ENCODE measurements at places on chromosomes 4 and X.
A peak's percentile ranks its signal among the peaks of the same experiment; 100 is the strongest.

- no peak for DNase-seq
Measured at GRCh38 chrX:48883729-48884128, 13.8 kb downstream of the TIMM17B start.

- no peak for DNase-seq
Measured at GRCh38 chr4:36337665-36338185, 56.3 kb downstream of the DTHD1 start.

DNA sequence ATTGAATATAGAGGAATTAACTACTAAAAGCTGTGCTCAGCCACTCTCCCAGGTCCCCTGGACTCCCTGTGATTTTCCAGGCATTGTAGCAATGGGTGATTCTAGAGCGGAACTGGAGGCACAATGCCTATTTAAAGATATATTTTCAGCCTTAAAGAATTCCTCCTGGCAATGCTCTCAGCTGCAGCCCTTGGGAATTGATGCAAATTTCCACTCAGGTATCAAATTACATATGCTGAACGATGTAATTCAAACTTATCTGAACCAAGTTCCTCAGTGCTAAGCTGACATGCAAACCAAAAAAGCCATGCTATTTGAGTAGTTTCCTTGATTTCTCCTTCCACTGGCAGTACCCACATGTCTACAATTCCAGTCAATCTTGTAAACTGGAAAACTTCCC, 86.3 kb upstream of the GABRA3 start:
- DNase-seq: no peak

DNA sequence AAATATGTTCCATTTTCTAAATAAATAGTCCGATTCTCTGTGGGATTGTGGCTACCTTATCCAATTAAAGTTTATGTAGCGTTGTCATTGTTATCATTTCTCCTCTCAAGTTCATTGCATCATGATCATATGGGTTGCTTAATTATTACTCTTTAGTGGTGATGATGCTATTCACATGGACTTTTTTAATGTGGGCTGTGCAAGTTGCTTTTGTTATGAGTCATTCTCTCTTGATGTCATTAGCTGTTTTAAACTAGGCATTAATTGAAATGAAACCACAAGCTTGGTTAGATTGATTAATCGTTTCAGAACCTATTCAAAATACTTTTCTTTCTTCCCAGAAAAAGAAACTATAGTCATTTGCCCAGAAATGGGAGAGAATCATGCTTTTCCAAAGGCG, 38.2 kb downstream of the NHS start:
- peak; percentile 90 for DNase-seq

DNA sequence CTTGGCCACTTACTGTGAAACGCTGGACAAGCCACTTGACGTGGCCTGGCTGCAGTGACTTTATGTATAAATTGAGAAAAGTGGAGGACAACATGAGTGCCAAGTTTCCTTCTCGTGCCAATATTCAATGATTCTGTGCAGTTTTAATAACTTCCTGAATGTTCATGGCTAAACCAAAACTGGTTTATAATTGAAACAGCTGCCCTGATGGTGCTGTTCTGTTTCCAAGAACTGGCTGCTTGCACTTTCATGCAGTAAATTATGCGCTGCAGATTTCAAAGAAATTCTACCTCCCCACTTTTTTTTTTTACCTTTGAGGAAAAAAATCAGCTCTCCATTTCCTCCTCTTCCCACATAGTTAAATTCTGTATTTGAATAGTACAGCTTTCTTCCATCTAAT, 205.2 kb upstream of the CASK start:
- DNase-seq: no peak
